ENCODE measurements at places on chromosomes 2 and 18.

GRCh38 chr2:86251840-86252266 lies 52.6 kb downstream of the MRPL35 start:
- DNase-seq = no peak

GRCh38 chr18:22394428-22394827 lies 23.3 kb downstream of the CTAGE1 start:
- DNase-seq = no peak

DNA sequence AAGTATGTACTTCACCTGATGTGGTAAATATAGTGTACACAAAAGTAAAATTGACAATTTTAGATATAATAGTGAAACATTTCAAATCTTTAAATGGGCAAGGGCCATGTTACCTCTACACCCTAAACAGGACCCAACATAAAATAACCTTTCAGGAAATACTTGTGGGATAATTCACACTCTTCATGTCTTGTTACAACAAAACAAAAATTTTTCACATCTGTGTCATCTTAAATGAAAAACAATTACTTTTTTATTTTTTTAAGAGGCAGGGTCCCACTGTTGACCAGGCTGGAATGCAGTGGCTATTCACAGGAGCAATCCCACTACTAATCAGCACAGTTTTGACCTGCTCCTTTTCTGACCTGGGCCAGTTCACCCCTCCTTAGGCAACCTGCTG lies 42.1 kb downstream of the SRBD1 start:
- DNase-seq = no peak

DNA sequence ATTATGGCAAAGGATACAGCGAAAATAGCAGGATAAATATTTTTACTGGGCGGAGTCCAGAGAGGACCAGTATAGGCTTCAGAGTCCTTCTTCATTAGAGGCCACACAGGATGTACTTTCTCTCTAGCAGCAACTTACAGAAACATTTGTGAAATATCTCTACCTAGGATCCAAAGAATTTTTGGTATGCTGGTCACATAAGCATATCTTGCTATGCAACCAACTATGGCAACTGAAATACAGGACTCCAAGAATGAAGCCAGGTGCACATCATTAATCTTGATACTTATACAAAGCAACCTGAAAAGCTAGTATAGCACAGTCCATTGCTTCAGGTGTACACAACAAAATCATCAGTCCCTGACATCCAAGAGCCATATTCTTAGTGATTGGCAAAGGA lies 59.1 kb upstream of the NABP1 start:
- no peak for DNase-seq

DNA sequence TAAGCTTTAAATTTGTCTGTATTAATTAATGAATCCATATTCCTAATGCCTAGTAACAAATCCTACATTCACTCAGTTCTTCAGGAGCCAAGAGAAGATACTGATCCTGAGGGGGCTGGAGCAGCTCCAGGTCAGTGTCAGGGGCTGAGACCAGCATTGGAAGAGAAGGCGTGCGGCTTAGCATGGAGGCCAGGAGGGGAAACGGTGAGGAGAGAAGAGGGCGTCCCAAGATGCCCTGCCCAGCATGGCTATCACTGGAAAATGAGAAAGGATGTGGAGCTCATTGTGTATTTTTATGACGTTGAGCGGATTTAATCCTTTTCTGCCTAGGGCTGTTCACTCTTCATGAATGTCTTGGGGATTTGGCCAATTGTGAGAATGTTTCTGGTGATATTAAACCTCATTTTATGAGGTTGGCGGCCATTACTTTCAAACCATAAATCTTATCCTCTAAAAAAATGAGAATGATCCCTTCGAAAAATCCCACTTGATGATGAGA lies 131.7 kb downstream of the KCTD1 start:
- DNase-seq = no peak

DNA sequence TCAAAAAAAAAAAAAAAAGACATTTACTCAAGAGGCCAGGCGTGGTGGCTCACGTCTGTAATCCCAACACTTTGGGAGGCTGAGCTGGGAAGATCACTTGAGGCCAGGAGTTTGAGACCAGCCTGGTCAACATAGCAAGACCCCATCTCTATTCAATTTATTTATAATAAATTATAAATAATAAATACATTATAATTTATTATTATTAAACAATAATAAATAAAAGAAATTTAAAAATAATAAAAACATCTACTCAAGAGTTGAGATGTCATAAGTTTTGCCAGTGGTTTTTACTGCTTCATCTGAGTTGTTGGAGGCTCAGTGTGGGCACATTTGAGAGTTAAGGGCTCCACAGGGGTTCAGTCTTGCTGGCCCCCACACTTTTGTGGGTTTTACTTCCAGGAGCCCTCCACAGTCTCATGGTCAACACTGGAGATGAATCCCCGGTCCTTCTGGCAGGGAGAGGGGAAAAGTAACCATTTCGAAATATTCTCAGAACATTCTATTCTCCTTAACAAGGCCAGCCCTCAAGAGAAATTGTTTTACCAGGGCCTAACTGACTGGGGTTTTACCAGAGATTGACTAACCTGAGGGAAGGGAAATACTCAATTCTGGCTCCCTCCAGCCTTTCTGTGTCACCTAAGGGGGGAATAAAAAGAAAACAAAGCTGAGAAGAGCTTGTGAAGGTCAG lies 51.6 kb upstream of the NCOA1 start:
- no peak for DNase-seq

DNA sequence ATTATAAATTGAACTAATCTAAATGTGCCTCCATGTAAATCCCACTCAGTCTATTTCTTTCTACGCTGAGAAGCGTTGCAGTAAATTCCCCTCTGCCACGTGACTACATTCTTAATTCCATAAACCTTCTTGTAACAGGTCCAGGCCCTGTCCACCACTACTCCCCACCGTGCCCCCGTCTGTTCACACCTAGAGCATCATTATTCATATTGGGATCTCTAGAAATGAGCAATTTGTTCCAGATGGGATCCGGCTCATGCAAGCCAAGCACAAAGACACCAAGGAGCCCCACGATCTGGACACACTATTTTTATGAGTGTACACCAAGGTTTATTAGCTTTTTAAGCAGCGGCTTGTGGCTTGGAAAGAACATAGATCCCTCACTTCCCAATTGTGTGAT lies 38.2 kb downstream of the BOLA3 start:
- DNase-seq = no peak

GRCh38 chr18:58998401-58999203 lies 133.9 kb downstream of the ZNF532 start:
- no peak for DNase-seq
